ENCODE measurements at places on chromosomes 3 and 15. TPM values are rescaled to one million over a fixed set of nuclear protein-coding genes. Genes with fewer than 3 reads are reported as not detected.

GRCh38 chr3:184129012-184129411, 6.1 kb upstream of the EIF2B5 start:
- peak; percentile 56 for DNase-seq

DNA sequence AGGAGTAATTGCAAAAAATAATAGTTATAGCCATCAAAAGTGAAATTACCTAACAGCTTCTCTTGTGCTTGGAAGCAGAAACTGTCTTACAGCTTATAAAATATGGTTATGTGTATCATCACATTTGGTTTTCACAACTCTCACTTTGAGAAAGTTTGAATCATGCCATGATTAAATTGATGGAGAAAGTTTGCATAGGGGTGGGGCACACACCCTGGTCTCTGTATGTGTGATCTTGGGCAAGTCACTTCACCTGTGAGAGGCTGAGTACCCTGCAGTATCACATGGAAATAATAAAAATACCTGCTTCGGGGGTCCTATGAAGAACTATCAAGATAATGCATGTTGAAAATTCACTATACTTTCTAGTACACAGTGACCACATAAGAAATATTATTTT, 471.4 kb downstream of the RAP2B start:
- no peak for DNase-seq

GRCh38 chr3:52240059-52240885, 1.3 kb upstream of the TWF2 start:
- DNase-seq, result peak; percentile 81

The ROPN1 gene
- not detected for total RNA-seq

The CCR4 gene
- not detected for total RNA-seq

All from M059J (cell line).